ENCODE measurements at places on chromosomes 5 and 9.
A peak's percentile ranks its signal among the peaks of the same experiment; 100 is the strongest.

GRCh38 chr9:25129537-25129936 is 548.7 kb downstream of the TUSC1 start:
- DNase-seq: no peak

GRCh38 chr5:133890314-133890713 is 78.1 kb downstream of the C5orf15 start:
- DNase-seq: no peak

DNA sequence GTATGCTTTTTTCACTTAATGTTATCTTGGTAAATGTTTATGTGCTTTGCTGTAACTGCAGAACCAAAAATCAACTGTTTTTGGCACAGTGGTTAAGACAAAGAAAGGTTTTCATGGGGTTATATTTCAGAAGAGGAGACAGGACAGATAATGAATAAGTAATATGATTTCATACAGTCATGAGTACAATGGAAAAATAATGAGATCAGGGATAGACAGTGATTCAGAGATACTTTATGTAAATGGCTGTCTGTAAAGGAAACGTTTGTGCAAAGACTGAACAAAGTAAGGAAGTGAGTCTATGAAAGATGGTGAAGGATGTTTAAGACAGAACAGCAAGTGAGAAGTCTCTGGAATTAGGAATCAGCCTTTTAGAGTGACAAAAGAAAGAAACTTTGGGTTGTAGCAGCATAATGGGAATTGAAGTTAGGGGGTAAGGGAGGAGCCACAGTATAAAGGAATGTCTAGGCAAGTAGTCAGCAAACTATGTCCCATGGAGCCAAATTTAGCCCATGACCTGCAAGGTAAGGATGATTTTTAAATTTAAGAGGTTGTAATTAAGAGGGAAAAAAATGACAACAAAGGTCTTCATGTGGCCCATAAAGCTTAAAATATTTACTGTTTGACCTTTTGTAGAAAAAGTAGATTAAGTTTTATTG is 55.0 kb downstream of the TNPO1 start:
- DNase-seq: no peak

DNA sequence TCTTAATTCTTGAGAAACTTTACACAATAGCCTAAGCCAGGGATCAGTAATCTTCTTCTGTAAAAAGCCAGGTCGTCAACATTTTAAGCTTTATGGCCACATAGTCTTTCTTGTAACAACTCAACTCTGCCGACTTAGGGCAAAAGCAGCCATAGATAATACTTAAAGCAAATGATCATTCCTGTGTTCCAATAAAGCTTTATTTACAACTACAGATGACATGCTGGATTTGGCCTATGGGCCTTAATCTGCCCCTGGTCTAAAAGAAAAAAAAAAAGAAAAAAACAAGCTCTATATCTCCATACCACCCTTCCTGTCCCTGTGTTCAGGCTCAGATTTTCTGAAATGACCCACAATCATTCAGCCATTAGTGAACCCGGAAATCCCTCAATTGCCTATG is 220.3 kb downstream of the ENC1 start:
- no peak for DNase-seq

DNA sequence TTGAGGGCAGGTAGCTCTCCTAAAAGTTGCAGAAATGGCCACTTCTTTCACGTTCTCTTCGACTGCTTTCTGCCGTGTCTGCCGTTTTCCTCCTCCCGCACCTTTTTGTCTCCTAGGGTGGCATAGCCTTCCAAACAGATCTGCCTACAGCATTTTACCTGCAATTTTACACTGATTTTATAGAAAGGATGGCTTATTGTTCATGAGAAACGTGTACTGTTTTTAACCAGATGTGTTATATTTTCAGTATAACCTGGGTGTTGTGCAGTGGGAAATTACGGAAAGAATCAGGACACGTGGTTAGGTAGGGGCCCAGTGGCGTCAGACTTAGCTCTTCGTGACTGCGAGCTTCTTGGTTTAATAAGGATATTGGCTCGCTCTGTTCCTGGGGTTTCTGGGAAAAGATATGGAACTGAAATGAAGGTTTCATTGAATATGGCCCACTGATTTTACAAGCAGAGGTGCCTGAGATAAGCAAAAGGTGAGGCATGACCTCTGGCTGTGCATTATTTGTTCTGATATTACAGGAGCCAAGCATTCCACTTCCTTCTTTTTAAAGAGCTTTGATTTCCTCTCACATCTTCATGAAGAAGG is 43.7 kb upstream of the PRSS3 start:
- no peak for DNase-seq

DNA sequence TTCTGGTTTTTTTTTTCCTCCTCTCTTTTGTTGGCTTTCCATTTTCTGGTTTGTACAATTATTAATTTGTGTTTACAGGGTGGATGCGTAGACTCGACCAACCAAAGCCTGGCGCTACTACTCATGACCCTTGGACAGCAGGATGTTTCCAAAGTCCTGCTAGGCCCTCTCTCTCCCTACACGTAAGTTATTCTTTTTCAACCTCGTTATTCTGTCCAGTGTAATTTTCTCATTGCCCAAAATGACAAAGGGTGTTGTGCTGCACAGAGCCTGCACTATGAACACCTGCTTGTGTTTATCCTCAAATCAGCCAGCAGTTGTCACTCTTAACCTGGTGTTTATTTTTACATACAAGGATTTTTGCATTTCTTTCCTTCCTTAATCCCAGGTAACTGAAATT is 56.6 kb downstream of the RCL1 start:
- DNase-seq: no peak

DNA sequence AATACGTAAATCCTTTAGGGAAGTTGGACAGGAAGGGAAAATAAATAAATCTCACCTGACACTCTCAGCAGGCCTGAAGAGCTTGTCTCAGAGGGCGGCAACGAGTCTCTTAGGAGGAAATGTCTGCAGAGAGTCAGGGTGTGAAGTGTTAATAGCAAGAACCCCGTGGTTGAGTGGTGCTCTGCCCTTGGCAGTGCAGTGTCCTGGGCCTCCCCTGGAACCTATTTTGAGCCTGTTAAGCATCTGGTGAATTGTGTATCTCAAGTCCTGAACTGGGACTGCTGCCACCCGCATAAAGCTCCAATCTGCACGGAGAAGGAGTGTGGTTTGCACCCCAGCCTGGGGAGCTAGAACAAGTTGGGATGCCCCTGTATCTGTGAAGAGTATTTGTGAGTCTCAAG is 211.8 kb downstream of the GOLPH3 start:
- DNase-seq: no peak

DNA sequence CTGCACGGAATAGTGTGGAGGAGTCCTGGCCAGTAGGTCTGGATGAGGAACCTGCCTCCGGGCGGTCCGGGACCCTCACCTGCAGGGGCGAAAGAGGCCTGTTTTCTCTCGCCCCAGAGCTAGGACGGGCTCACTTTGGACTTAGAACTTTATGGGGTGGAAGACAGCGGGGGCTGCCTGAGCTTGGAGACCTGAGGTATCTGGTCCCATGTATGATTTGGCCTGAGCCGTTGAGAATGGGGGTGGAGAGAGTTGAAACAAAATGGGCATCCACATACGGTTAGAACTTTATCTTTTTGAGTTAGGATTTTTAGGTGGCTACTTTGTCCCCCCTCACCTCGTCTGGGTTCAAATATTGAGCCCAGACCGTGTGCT is 681 bp upstream of the ETF1 start:
- DNase-seq: peak; percentile 60

- DNase-seq: no peak
Observed at GRCh38 chr5:127922603-127923002, 161.0 kb upstream of the SLC12A2 start.

GRCh38 chr5:68265347-68265746 is 49.8 kb downstream of the PIK3R1 start:
- no peak for DNase-seq

DNA sequence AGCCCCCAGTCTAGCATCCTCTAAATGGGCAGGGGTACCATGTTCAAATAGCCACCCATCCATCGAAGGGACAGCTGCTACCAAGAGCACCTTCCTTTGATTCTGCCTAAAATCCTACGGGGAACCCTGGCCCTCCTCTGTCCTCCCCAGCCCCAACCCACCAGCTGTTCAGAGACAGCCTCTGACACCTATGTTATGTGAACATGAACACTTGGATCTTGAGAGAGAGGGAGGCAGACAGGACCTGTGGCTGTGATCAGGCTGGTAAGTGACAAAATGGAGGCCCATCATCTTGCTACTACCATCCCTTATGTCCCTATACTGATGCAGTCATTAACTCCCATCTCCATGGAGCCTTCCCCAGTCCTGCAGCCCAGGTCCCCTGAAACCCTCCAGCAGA is 8.2 kb downstream of the SLC23A1 start:
- DNase-seq: no peak

DNA sequence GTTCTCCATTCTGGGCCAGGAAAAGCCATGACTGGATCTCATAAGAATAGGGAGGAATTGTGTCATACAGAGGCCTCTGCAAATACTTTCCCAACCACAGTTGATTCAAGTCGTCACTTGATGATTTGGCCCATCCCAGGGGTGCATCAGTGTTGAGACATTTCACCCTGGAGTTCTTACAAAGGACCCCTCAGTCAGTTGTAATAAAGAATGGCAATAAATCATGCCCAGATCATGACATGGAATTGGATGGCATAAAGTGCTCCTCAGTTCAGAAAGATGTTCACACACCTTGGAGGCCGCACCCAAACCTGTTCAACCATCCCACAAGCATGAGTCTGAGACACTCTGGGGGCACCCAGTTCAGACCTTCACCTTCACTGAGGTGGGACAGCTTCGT is 168.1 kb downstream of the NR3C1 start:
- DNase-seq: no peak

- no peak for DNase-seq
Observed at GRCh38 chr5:167843881-167844572, 447.4 kb upstream of the WWC1 start.

DNA sequence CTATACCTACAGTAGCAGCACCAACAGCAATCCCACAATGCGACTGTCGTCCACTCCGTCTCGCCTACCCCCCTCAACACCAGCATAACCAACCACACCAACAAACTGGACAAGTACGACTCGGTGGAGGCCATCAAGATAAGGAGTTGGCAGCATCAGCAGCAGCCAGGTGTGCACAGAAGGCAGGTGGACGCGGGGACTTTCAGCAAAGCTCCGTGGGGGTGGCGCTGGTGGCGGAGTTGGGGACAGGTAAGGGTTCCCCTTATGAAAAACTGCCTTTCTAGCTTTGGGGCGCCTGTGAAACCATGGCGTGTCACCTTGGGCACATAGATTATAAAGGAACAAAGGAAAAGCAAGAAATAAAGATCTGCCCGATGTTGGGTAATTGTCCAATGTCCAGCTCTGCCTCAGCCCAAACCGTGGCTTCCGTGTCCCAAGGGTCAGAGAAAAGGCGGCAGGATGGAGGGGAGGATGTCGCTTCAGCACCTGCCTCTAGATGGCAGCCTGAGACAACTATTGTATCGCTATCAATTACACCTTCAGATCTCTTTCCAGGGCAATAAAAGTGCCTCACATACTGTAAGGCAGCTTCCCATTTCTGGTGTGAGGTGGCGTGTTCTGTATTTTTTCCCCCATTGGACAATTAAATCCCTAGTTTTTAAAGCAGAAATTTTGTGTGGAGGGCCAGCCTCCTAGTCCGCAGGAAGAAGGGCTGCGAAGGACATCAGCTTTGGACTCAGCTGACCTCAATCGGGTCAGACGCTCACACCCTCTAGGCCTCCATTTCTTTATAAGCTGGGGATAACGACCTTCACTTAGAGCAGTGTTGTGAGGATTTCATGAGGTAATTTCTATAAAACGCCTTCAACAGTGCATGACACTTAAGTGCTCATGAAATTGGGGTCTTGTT is 58.8 kb downstream of the MTRR start:
- DNase-seq: peak; percentile 83

- DNase-seq: peak; percentile 50
Observed at GRCh38 chr5:109907731-109908130, 218.0 kb downstream of the MAN2A1 start.

GRCh38 chr9:137579259-137579604 is 507 bp upstream of the DPH7 start:
- DNase-seq: no peak

- no peak for DNase-seq
Observed at GRCh38 chr5:54638106-54638505, 120.5 kb downstream of the SNX18 start.

- DNase-seq: no peak
Observed at GRCh38 chr5:88140396-88140855, 128.2 kb downstream of the TMEM161B start.

DNA sequence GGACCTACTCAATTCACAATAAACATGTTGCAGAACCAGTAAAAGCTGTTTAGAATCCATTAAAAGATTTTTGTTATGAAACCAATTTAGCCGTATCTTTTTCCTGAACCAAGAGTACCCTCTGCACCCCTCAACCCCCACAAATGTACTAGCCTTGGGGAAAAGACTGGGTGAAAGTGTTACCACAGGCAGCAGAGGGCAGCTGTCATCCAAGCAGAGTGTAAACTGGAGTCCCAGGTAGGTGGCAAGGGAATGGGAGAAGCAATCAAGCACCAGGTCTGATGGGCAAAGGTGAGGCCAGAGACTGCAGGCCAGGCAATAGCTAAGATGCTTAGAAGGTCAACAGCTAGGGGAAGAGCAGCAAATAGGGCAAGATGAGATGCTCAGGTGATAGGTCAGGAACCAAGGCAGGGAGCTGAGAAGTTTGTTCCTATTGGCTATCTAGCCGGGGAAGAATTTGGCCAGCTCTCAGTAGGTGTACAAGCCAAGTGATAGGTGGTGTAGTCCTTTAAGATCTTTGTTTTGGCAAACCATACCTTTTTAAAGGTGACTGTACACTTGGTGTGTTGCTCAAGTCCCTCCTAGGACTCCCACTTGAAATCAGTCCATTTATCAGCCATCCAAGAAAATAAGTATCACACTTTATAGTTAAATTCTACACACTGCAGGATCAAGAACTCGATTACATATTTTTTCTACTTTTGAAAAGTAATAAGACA is 77.8 kb upstream of the CCDC112 start:
- DNase-seq: no peak

DNA sequence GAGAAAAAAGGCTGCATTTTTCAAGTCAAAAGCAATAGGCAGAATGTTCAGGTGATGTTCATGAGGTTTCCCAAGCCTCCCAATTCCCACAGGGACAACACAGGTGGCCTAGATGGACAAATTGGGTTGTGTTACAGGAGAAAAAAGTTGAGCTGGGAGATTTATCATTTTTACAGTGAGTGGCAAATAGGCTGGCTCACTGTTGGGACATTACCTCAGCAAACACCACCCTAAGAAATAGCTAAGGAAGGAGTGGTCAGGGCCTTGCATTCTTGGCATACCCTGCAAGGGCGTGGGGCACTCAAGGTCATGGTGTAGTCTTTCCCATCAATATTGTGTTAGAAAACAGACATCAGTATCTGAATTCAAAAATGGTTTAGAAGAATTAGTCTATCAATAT is 23.3 kb upstream of the CPLANE1 start:
- peak; percentile 88 for DNase-seq

DNA sequence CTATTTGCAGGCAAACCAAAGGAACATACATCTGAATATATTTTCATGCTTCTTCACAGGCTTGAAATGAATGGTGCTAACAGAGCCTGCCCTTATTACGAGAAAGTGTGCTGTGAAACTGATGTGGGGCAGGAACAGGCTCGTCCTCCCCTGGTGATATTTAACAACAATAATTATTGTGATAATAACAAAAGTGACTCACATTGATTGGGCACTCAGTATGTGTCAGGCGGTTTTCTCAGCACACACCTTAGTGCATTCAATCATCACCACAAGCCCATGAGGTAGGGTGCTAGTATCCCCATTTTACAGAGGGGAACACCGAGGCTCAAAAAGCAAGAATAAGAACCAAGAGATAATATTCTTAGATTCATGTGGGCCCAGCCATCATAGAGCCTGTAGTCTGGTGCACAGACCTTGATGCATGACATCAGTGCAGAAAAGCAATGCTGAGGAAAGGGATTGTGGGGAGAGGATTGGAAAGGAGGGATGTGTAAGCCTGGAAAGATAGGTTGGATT is 18.1 kb upstream of the BOD1 start:
- DNase-seq: no peak

All from urothelium cell line (cell line).